ENCODE measurements at places on chromosomes 7 and 10. TPM values are rescaled to one million over a fixed set of nuclear protein-coding genes. Genes with fewer than 3 reads are reported as not detected.

- H3K27me3 ChIP-seq = peaks cover 2% of the 10 kb centered on the region
- no peak overlapping the region for H3K4me3 ChIP-seq
- no peaks in the 10 kb centered on the region for H3K4me1 ChIP-seq
- H3K36me3 ChIP-seq = no peaks in the 10 kb centered on the region
- no peak for DNase-seq
These were observed 40.2 kb downstream of the CTBP2 start for GRCh38 chr10:125120053-125120710.

DNA sequence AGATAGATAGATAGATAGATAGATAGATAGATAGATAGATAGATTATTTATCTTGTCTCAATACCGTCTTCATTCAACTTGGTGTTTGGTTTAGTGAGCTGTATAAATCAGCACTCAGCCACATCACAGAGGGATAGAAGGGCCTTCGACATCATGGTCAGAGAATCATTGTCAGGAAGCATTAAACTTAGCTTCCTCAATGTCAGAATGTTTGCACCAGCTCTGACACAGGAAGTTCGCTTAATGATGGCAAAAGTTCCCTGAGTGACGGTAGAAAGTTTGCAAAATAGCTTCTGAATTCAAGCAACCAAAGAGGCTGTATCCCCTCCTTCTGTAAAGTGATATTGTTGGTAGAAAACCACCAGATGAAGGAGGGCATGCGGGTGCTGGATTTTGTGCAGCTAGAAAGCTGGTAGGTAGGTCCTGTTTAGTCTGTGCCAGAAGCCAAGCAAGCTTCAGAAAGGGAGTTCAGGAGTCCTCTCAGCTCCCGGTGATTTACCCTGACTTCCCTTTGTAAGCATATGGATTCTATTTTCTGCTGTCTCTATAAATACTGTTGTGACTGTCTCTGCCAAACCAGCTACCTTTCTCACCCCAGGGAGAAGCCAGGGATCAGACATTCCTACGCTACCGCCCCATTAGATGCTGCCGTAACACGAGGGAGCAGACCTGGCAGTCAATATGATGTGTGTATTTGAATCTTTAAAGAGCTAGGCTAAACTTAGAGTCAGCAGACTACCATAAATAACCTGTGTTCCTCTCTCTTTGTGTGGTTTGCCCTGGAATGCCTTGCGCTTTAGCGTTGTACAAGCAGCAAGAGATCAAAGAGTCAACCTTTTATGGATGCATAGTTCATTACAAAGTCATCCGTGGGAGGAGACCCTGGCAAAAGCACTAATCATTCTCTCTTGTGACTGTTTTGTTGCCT is 200.5 kb upstream of the KIAA1217 start:
- H3K4me1 ChIP-seq = no peaks in the 10 kb centered on the region
- no peaks in the 10 kb centered on the region for H3K36me3 ChIP-seq
- peaks cover 6% of the 10 kb centered on the region for H3K27me3 ChIP-seq

- H3K27ac ChIP-seq = no peak overlapping the region
- H3K4me3 ChIP-seq = no peak overlapping the region
- peaks cover 2% of the 10 kb centered on the region for H3K27me3 ChIP-seq
- no peaks in the 10 kb centered on the region for H3K36me3 ChIP-seq
- peaks cover 6% of the 10 kb centered on the region for H3K4me1 ChIP-seq
These were observed 31.7 kb downstream of the POLR1F start for GRCh38 chr7:19677180-19677579.

GRCh38 chr7:102255916-102256315 is 30.8 kb upstream of the SH2B2 start:
- H3K4me1 ChIP-seq = no peaks in the 10 kb centered on the region
- H3K36me3 ChIP-seq = no peaks in the 10 kb centered on the region
- no peaks in the 10 kb centered on the region for H3K27me3 ChIP-seq

DNA sequence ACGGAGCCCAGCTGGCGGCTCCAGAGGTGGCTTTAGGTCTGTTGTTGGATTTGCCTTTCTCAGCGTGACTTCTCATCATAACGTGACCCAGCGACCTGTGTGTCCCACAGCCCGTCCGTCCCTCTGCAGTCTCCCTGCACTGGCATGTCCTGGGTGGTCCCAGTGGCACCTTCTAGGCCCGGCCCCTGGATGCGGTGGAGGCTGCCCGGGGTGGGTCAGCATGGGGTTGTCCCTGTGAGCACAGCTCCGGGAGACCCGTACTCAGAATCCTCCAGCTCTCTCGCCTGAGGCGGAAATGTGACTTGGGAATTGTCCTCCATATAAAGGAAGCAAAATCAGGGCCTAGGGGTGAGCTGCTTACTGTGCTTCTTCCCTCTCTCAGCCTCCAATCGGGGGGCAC is 25.6 kb upstream of the AP5Z1 start:
- no peak overlapping the region for H3K4me3 ChIP-seq
- no peak for DNase-seq
- H3K27ac ChIP-seq = no peak overlapping the region
- peaks cover 60% of the 10 kb centered on the region for H3K4me1 ChIP-seq
- H3K27me3 ChIP-seq = no peaks in the 10 kb centered on the region
- H3K36me3 ChIP-seq = peaks cover 20% of the 10 kb centered on the region

- DNase-seq = peak; percentile 50
- peaks cover 2% of the 10 kb centered on the region for H3K4me1 ChIP-seq
- no peak overlapping the region for H3K27ac ChIP-seq
- no peaks in the 10 kb centered on the region for H3K36me3 ChIP-seq
These were observed 17.5 kb downstream of the ATP6V1F start for GRCh38 chr7:128879939-128880746.

DNA sequence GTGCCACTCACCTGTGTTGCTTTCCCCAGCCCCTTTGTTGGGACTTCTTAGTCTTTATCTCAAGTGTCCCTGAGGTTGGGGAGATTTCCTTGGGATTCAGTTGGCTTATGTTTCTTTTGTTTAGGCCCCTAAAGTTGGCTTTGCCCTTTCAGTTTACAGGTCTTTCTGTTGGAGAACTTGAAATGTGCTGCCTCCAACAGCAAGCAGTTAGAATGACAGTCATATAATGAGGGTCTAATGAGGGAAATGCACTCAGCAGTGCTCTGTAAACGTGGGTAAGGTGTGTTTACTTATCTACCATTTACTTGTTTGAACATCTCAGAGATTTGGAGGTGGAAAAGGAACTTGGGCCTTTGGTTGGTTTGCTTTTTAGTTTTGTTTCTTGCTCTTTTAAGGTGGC is 191.4 kb upstream of the STK17A start:
- H3K4me1 ChIP-seq = peaks cover 2% of the 10 kb centered on the region
- H3K4me3 ChIP-seq = no peak overlapping the region
- H3K36me3 ChIP-seq = no peaks in the 10 kb centered on the region
- no peak for DNase-seq
- peaks cover 5% of the 10 kb centered on the region for H3K27me3 ChIP-seq

DNA sequence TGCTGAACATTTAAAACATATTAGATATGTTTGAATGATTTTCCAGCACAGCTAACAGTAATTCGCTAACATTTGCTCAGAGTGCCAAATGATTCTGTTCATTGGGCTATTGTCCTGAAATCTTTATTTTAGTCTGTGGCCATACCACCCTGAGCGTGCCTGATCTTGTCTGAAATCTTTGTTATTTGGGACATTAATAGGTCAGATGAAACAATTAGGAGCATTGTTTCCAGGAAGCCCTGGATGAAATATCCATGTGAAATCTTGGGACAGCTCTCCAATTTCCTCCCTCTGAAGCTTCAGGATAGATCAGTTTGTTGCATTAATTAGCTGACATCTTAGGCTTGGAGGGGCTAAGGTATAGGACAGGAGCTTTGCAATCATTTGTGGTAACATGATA is 512.0 kb downstream of the KIF20B start:
- no peak overlapping the region for H3K4me3 ChIP-seq
- H3K27ac ChIP-seq = no peak overlapping the region
- no peaks in the 10 kb centered on the region for H3K4me1 ChIP-seq
- DNase-seq = no peak
- peaks cover 12% of the 10 kb centered on the region for H3K27me3 ChIP-seq

- H3K27me3 ChIP-seq = no peaks in the 10 kb centered on the region
- no peak overlapping the region for H3K27ac ChIP-seq
- H3K4me3 ChIP-seq = no peak overlapping the region
- peaks cover 20% of the 10 kb centered on the region for H3K36me3 ChIP-seq
These were observed 6.3 kb downstream of the IFT22 start for GRCh38 chr7:101315336-101315735.

DNA sequence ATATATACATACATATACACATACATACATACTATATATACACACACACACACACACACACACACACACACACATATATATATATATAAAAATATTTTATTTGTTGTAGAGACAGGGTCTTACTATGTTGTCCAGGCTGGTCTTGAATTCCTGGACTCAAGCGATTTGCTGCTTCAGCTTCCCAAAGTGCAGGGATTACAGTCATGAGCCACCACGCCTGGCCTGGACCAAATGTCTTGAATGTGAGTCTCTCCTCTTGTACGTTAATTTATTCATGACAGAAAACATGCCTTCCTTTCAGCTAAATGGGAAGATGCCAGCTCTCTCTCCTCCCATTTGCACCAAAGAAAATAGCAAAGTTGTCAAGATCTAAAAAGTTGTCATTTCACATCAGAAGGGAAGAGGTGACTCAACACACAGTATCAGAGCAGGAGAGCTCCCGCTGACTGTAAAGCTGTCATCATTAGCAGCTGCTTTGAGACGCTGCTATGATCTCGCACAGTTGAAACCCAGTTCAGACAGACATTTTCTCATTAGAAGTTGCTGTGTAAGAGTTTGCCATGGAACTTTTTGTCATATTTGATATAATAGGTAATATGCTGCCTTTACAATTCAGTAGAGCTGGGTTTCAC is 224.3 kb downstream of the SFMBT2 start:
- peaks cover 61% of the 10 kb centered on the region for H3K4me1 ChIP-seq
- DNase-seq = peak; percentile 70
- H3K4me3 ChIP-seq = peak overlapping the region; percentile 20
- peak overlapping the region; percentile 29 for H3K27ac ChIP-seq

- no peak for DNase-seq
- H3K27me3 ChIP-seq = no peaks in the 10 kb centered on the region
- H3K27ac ChIP-seq = no peak overlapping the region
- no peaks in the 10 kb centered on the region for H3K36me3 ChIP-seq
- no peaks in the 10 kb centered on the region for H3K4me1 ChIP-seq
These were observed 36.2 kb downstream of the PDE1C start for GRCh38 chr7:32034052-32034451.

FLNC gene
- total RNA-seq = 0.02 TPM

PLXDC2 gene
- total RNA-seq = not detected

PILRA gene
- 0.27 TPM for total RNA-seq

LSM8 gene
- total RNA-seq = 39.1 TPM

ENTPD1 gene
- total RNA-seq = 0.35 TPM
